ENCODE measurements at places on chromosomes 4 and X. TPM values are rescaled to one million over a fixed set of nuclear protein-coding genes. Genes with fewer than 3 reads are reported as not detected.

Gene XAGE1A
- 16.0 TPM for total RNA-seq

Gene FUNDC1
- 24.4 TPM for total RNA-seq

Gene FAAH2
- 0.06 TPM for total RNA-seq

Gene CT45A7
- total RNA-seq: not detected

Gene TCEAL2
- total RNA-seq: not detected

Gene GUCY2F
- total RNA-seq: not detected

Gene DIPK2B
- total RNA-seq: not detected

Gene HAND2
- 0.45 TPM for total RNA-seq
